ENCODE measurements at places on chromosomes 2 and 18. TPM values are rescaled to one million over a fixed set of nuclear protein-coding genes. Genes with fewer than 3 reads are reported as not detected.

Gene CRYGD
- total RNA-seq: not detected

DNA sequence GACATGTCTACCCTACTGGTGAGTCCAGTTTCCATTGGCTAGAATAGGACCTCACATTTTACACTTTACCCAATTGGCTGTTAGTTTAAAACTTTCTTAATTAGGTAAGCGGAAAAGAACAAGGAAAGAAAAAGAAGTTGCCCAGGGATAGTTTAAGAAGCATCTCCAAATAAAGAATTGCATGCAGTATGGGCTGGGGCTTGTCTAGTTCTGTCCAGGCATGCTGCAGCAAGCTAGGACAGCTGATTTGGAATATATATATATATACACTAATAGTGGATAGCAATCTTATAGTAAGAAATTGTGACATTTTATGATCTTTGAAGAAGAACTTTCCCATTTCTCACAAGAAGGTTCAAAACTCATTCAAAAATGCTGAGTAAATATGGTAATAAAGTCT, 90.0 kb upstream of the ERBB4 start:
- DNase-seq: no peak

DNA sequence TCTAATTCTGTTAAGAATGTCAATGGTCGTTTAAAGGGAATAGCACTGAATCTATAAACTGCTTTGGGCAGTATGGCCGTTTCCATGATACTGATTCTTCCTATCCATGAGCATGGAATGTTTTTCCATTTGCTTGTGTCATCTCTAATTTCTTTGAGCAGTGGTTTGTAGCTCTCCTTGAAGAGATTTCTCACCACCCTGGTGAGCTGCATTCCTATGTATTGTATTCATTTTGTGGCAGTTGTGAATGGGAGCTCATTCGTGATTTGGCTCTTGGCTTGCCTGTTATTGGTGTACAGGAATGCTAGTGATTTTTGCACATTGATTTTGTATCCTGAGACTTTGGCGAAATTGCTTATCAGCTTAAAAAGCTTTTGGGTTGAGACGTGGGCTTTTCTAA, 38.3 kb upstream of the WDR75 start:
- DNase-seq: no peak

Gene LONRF2
- 1.3 TPM for total RNA-seq
